ENCODE measurements at places on chromosomes 6 and 20. TPM values are rescaled to one million over a fixed set of nuclear protein-coding genes. Genes with fewer than 3 reads are reported as not detected.

Gene POM121L2
- total RNA-seq, result not detected

Gene ZKSCAN4
- total RNA-seq, result 6.1 TPM

Gene SLA2
- total RNA-seq, result 0.19 TPM

Gene NMBR
- total RNA-seq, result not detected

Gene ULBP2
- 0.76 TPM for total RNA-seq

GRCh38 chr20:2538931-2539720, 2.8 kb downstream of the TMC2 start:
- no peak overlapping the region for H3K27ac ChIP-seq
- H3K27me3 ChIP-seq, result no peaks in the 10 kb centered on the region
- H3K4me1 ChIP-seq, result no peaks in the 10 kb centered on the region
- DNase-seq, result no peak

GRCh38 chr6:4794140-4794707, 18.0 kb downstream of the CDYL start:
- no peak for DNase-seq
- H3K36me3 ChIP-seq, result no peaks in the 10 kb centered on the region
- H3K4me3 ChIP-seq, result no peak overlapping the region
- H3K27ac ChIP-seq, result no peak overlapping the region
- H3K27me3 ChIP-seq, result no peaks in the 10 kb centered on the region
- no peaks in the 10 kb centered on the region for H3K4me1 ChIP-seq

- no peaks in the 10 kb centered on the region for H3K4me1 ChIP-seq
- H3K27ac ChIP-seq, result no peak overlapping the region
- H3K4me3 ChIP-seq, result no peak overlapping the region
- H3K27me3 ChIP-seq, result no peaks in the 10 kb centered on the region
- DNase-seq, result no peak
Observed at GRCh38 chr6:164129218-164129617, 714.7 kb downstream of the QKI start.

GRCh38 chr6:127503022-127503421, 16.1 kb downstream of the MTCL3 start:
- H3K27ac ChIP-seq, result no peak overlapping the region
- no peak overlapping the region for H3K4me3 ChIP-seq
- H3K27me3 ChIP-seq, result no peaks in the 10 kb centered on the region
- no peaks in the 10 kb centered on the region for H3K36me3 ChIP-seq
- no peaks in the 10 kb centered on the region for H3K4me1 ChIP-seq

DNA sequence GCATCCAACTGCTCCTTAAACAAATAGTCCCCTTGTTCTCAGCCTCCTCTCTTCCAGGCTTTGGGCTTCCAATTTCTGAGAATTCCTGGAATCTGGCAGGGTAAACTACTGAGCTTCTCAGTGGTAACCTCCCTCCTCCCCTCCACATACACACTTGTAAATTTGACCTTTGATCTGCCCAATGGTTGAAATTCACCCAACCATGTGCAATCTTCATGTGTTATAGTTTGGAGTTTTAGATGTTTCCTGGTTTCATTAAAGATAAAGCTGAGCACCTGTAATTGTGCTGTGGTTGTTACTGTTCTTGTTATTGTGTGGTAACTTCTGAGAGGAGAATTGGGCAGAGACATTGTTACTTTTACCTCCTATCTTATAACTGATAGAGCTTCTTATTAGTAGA, 328.4 kb downstream of the TPBG start:
- H3K27me3 ChIP-seq, result no peaks in the 10 kb centered on the region
- H3K4me3 ChIP-seq, result no peak overlapping the region
- H3K27ac ChIP-seq, result no peak overlapping the region
- no peaks in the 10 kb centered on the region for H3K4me1 ChIP-seq
- DNase-seq, result no peak
- H3K36me3 ChIP-seq, result no peaks in the 10 kb centered on the region

DNA sequence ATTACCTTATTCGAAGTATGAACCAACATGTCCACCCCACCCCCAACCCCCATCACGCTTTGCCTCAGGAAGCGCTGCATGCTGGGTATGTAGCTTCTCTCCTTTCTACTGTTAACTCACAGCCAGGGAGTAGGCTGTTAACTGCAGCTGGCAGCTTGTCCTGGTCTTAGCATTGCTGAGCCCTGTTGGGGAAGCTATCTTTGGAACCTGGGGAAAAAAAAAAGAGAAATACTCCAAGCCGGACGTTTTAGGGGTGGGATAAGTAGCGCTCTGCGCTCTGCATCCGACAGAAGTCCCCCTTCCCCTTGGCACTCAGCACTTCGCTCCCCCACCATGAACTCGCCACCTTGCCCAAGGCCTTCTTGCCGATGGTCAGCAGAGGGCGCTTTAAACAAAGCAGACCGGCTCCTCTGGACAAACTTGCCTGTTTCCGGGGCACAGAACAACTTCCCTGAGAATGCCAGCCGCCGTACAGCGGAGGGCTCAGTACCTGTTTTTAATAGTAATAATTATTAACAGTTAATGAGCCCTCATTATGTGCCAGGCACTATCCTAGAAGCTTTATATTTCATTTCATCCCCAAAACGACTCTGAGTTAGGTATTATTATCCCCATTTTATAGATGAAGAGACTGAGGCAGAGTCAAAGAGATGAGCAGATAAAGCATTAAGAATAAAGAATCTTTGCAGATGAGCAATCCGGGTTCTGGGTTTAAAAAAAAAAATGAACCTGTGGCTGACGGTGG, 35.2 kb upstream of the MDFI start:
- peak overlapping the region; percentile 58 for H3K4me3 ChIP-seq
- DNase-seq, result peak; percentile 94
- peaks cover 13% of the 10 kb centered on the region for H3K4me1 ChIP-seq
- H3K27ac ChIP-seq, result peak overlapping the region; percentile 23

Measured in Karpas-422 (cell line).